ENCODE measurements at places on chromosomes 3 and 15. TPM values are rescaled to one million over a fixed set of nuclear protein-coding genes. Genes with fewer than 3 reads are reported as not detected.

GRCh38 chr3:134007819-134008218 is 21.9 kb downstream of the SLCO2A1 start:
- DNase-seq, result no peak

- no peak for DNase-seq
These were observed 2.8 kb downstream of the TOP2B start for GRCh38 chr3:25661694-25662437.

ACTC1 gene
- polyA plus RNA-seq, result 1.0 TPM

CPNE4 gene
- polyA plus RNA-seq, result 0.35 TPM

WDR93 gene
- polyA plus RNA-seq, result 3.2 TPM

Measured in left renal cortex interstitium (tissue), 4 donors.